ENCODE measurements at places on chromosomes 4 and X.

DNA sequence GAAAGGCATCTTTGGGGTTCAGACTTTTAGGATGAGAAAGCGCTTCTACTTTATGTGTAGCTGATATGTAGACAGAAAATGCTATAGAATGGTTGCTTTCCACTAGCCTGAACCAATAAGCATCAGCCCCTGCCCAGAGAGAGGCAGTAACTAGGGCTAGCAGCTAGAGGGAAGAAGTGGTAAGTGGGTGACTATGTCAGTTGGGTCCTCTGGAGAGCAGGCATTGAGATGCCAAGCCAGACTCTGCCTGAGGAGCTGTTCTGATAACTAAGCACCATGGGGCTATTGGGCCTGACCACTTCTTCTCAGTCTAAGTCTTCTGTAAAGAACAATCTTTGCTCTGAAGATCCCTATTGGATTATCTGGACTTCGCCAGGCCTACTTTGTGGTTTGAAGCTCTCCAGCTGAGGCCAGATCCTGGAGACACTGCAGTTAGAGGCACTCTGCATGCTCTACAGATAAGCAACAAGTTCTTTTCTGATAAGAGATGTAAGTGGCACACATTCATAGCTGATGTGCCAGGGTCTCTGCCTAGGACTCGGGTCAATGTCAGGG is 146.1 kb downstream of the RBM46 start:
- DNase-seq, result no peak

DNA sequence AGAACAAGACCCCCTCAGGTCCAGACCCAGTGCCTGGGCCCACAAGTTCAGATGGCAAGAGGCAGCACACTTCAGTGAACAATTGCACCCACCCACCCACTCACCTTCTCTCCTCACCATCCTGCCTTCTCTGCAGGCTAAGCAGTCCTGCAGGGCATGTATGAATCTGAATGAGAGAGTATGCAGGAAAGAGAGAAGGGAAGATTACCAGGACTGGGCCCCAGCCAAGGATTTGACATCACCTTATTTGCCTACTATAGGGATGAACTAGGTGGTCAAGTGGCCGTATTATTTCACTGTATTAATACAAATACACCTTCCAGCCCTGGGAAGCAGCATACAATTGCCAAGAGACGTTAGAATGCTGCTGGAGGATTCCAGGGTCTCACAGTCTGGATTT is 2.1 kb upstream of the ZNF141 start:
- DNase-seq, result no peak

DNA sequence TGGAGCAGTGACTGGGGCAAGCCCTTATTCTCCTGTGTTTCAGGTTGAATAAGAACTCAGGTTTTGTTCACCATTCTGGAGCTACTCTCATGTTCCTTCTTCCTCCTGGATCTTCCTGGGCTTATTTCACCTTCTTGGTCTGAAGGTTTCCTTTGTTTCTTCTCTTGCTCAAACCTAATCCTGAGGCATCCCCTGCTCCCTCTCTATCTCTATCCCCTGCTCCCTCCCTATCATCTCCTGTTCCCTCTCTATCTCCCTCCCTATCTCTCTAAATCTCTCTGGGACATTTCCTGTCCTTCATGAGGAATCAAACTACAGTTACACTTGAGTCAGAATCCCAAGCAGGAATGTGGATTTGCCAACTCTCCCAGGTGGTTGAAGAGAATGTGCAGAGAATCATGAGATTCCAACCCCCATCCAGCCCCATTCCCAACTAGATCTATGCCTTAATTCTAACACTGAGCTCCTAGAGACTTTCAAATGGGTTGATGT is 134.9 kb upstream of the ZIC3 start:
- DNase-seq, result no peak

DNA sequence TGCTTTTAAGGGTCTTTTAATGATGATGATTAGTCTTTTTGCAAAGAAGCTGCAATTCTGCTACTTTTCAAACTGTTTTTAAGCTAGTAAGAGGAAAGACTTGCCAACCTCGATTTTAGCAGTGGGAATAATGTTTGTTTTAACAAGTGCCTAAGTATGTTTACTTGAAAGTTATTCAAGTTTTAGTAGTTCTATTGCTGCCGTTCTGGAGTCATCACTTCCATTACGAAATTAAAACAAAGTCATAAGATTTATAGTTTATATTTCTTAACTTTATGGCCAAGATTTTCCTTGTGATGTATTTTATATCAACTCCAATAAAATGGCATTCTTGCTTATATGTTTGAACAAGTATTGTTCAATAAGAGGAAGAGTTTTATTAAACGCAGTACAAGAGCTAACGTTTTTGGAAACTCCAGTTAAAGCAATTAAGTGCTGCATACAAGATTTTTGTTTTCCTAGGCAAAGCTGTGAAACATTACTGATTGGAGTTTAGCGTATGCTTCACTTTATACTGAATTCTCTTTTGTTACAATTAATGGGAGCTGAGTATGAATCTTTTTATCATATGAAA is 211.3 kb downstream of the TENM3 start:
- DNase-seq, result no peak

DNA sequence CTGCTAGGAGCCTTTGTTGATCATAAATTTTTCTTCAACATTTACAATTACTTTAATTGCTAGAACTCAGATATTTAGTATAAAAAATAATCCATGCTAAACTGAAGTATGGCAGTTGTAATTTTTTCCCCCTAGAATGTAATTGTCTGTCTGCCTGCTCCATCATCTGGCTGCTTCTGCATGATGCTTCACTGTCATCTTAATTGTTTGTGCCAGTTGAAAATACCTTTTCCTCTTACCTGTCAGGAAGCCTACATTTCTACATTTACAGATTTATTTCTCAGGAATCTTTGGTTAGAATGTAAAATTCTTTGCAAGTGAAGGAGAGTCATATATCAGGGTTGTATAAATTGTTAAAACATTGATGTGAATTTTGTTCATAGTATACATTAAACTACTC is 348.6 kb downstream of the GRXCR1 start:
- no peak for DNase-seq

DNA sequence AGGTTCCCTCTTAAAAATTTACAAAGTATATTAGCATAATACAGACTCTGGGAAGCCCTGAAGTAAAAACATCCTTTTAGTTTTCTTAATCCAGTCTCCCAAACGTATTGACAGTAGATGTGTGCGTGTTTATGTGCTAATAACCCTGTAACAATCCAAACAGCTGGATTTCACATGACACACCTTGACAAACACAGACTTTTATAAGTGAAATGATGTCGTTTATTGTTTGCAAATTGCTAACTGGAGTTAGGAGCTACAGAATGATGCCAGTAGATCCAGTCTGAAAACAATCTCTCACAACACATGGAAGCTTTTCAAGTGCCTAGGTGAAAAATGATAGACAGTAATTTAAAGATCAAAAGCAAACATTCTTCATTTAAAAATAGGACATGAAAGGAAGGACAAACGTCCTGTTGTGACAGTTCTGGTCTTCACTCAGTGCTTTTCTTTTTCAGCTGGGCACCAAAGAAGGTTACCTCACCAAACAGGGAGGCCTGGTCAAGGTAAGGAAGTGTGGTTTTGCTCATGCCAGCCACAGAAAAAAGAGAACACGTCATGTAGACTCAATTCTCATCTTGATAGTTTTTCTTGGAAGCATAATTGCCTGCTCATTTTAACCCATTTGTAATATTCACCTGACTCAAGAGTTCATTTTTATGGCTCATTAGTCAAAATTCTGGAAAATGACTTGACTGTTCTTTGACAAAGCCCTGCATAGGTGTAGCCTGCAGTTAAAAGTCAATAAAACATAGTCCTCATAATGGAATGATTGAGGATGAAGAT is 32.9 kb downstream of the LAMTOR3 start:
- no peak for DNase-seq

DNA sequence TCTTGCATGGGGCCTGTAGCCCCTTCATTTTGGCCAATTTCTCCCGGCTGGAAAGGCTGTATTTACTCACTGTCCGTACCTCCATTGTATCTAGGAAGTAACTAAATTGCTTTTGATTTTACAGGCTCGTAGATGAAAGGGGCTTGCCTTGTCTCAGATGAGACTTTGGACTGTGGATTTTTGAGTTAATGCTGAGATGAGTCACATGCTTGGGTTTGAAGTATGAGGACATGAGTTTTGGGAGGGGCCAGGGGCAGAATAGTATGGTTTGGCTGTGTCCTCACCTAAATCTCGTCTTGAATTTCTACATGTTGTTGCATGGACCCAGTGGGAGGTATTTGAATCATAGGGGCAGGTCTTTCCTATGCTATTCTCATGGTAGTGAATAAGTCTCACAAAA is 407.6 kb upstream of the NDST3 start:
- DNase-seq, result no peak

DNA sequence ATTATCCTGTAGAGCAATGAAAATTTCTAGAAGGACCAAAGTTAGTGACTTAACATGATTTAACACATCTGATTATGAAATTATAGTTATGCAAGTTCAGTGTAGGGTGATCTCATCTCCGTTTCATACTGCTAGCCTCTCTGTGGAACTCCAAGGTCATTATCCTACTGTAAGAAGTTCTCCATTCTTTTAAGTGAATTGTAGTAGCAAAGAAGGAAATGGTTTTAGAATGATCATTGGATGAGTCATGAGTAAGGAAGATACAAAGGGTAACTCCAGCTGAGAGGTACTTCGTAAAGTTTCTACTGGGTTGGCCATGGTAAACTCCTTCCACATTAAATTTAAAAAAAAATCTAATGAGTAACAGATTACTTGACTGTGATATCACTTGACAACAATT is 215.0 kb upstream of the GIMD1 start:
- DNase-seq, result peak; percentile 94

Measured in RCC 7860 (cell line).